ENCODE measurements at places on chromosomes 6 and 20.

DNA sequence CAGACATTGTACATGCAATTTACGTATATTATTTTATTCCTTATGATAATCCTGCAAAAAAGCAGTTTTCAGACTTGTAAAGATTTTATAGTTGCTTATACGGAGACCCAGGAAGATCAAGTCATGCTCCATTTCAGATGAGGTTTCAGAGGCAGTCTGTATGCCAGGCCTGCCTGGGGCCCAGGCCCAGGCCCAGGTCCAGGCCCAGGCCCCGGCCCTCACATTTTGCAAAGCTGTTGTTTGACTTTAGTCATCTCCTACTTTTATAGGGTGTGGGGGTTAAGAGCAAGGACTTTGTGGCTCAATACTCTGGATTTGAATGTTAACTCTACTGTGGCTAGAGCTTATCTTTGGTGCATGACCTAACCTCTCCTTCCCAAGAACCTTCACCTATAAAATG lies 217.9 kb downstream of the SAMD5 start:
- no peak for DNase-seq

DNA sequence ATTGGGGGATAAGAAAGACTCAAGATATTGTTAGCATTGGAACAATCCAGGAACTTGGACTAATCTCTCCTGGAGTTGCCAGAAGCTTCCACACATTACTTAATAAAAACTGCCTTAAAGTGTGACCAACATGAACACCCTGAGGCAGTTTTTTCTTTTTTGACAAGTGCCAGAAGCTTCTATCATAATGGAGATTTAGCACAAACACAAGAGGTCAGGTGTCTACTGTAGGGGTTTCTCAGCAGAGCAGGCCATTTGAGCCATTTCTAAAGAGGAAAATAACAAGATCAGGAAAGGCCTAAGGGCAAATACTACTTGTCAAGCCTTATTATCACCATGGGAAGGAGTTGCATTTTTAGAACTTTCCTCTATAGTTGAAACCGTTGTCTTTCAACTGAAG lies 361.5 kb downstream of the EPM2A start:
- DNase-seq: no peak

DNA sequence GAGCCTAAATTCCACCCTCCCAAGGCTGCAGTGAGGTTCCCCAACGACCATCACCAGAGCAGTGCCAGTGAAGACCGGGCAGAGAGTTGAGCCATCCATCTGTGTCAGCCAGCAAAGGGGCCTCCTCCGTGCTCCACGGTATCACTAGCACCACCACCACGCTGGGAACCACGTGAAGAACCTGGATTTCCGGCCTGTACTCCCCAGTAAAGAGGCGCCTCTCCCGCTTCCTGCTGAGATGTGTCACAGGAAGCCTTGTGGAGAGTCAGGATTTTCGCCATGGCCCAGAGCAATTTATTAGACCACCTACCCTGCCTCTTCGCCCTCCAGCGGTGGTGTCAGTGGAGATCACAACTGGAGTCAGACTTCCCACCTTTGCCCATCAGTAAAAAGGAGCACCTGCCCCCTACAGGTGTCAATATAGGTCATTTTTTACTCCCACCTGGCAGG lies 28.8 kb downstream of the CPXM1 start:
- DNase-seq: no peak

GRCh38 chr20:5657190-5657875 lies 92.9 kb upstream of the SHLD1 start:
- DNase-seq: no peak

GRCh38 chr6:70415247-70415646 lies 1.9 kb downstream of the FAM135A start:
- DNase-seq: no peak

DNA sequence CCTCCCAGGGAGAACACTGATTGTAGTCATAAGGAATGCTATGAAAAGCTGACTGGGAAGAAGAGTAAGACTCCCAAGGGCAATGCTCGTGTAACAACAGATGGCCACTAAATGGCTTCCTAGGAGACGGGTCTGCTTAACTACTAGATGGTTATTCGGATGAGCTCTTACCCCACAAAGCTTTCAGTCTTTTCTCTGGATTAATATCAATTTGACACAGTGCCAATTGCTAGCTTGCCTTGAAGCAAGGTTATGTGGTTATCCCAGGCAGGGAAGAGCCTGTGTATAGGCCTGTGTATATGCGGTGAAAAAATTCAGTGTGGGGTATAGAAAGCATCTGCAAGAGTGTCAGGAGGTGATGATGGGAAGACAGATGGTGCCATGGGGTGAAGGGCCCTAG lies 86.4 kb upstream of the NOX3 start:
- no peak for DNase-seq

- DNase-seq: no peak
These were observed 38.3 kb upstream of the HMGCLL1 start for GRCh38 chr6:55617272-55617671.

- no peak for DNase-seq
These were observed 7.4 kb upstream of the ADTRP start for GRCh38 chr6:11785774-11786579.

DNA sequence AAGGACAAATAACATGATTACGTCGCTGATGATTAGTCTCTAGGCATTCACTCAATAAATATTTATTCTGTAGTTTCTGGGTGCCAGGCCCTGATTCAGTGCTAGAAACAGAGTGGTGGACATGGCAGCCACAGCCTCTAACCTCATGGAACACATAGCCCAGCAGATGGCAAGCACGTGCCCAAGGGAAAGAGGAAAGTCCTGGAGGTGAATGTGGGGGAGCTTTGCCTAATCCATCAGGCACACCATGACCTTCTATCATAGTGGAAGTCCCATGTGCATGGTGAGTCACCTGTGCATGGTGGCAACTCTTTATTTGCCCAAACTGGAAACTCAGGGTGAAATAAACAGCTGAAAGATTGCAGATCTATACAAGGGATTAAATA lies 143.0 kb upstream of the TNFAIP3 start:
- DNase-seq: no peak

DNA sequence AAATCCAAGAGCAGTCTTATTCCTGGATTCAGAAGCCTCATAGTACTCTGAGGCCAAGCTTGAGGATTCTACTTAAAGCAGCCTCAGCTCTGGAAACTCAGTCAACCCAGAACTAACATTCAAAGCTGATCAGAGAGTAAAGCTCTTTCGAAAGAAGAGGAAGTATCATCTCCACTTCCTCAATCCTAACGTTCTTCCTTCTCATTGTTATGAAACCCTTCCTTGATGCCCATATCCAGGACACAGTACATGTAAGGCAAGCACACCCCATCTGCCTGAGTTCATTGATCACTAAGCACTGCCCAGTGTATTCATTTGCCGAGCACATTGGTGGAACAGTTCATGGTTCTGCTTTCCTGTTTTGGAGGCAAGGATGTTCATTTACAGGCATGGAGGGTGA lies at the start of gene IPCEF1:
Gene IPCEF1, minus strand, starts transcription at position 114 of the 400 bp plus-strand sequence. CDS start 90,856 bp downstream, outside the sequence.
- no peak for DNase-seq

- DNase-seq: no peak
These were observed 31.9 kb downstream of the RALGAPB start for GRCh38 chr20:38504368-38505090.

All from NCI-H2081 treated with DMSO at 0.1 percent for 48 hours (cell line).